ENCODE measurements at places on chromosomes 6 and 20.

DNA sequence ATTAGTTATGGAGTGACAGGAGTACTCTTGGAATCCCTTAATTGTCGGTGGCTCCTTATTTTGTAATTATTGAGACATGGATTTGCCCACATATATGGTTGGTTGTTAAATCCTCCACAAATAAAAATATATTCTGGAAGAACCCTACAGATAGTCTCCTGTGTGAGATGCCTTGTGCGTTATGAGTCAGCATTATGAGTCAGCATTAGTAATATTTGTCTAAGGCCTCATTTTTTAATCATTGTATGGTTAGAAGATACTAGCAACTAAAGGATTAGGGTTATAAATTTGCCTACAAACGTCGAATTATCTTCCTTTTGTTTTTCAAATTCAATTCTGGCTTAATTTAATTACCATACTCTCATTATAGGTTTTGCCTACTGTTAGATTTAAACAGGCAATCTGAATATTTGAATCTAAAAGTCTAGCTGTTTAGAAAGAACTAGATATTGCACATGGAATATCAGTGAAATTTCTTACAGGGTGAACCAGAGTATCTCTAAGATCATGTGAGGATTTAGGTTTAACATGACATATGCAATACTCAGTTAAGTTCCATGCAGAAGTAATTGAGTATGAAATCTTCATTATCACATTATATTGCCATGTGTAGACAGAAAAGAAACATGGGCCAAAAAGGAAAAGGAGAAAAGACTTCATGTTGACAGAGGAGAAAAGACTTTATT, 5.9 kb downstream of the C6orf58 start:
- DNase-seq = no peak

DNA sequence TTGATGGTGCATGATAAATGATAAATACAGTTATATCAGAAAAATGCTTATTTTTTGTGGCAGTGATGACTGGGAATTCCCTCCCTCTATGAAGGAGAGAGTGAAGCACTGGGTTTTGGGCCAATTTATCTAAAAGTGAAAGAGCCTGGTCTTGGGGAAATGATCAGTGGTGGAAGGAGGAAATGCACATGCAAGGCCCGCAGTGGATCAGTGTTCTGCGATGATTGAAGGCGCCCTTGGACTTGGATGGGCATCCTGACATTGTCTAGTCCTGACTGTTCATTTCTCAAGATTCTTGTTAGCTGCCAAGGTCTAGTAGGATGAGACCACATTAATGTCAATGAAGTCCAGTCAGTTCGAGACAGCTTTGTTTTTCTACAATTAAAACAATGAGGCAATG, 272.0 kb upstream of the SLC35B3 start:
- DNase-seq = no peak

DNA sequence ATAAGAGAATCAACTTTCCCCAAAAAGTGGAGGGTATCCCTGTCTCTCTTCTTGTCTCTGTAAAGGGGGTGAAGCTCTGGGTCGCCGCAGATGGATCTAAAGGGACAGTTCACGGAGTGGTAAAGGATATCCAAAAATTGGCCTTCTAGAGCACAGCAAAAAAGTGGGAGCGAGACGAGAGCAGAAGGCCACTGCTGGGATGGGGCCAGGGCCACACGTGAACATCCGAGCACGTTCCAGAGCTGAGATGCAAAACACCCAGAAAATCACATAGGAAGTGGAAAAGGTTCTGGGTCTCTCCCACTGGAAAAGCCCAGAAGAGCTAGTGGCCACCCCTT, 837 bp downstream of the TRAM2 start:
- no peak for DNase-seq

DNA sequence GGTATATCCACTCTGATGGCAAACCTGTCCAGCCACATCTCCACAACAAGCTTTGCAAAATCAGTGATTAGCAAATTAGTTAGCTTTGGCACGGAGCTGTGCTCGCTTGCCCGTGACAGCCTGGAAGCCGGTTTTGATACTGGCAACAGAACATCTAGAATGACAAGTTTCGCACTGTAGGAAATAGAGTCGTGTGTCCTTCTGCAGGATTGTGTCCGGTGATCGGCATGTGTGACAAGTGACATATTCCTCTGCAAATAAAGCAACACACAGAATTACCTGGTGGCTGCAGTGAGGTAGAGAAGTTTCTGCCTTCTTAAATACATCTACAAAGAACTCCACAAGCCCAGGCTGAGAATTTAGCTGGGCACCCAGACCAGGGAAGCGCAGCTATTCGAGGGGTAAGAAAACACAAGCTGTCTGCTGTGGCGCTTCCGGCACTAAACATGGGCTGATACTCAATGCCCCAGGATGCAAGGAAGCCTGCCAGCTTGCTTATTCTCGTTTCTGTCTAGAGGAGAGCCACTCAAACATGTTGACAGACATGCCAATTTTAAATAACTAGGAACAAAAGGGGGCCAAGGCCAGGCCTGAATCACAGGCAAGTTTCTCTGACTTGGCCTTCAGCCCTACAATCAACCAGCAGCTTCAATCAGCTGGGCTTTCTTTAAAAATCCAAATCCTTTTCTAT, 22.2 kb downstream of the EIF2S2 start:
- DNase-seq = no peak

DNA sequence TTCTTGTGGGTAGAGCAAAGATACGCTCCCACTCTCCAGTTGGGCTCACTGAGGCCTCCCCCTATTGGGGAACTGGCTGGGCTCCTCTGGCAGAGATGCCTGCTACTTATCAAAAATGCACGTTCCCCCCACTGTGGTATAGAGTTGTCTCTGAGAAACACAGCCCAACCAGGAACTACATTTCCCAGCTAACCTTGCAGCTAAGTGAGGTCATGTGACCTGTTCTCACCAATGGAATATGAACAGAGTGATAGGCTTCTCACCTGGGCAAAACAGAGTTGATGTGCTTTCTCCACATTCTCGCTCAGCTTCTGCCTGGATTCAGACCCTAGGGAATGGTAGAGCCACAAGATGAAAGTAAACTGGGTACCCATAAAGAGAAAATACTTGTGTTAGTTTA, 49.1 kb upstream of the PTPRT start:
- DNase-seq = no peak

GRCh38 chr20:9228774-9229450, 160.0 kb downstream of the PLCB4 start:
- DNase-seq = no peak

- peak; percentile 71 for DNase-seq
Measured at GRCh38 chr6:92810913-92811312, 608.4 kb downstream of the EPHA7 start.

- DNase-seq = no peak
Measured at GRCh38 chr6:6915219-6915618, 192.5 kb upstream of the RREB1 start.

DNA sequence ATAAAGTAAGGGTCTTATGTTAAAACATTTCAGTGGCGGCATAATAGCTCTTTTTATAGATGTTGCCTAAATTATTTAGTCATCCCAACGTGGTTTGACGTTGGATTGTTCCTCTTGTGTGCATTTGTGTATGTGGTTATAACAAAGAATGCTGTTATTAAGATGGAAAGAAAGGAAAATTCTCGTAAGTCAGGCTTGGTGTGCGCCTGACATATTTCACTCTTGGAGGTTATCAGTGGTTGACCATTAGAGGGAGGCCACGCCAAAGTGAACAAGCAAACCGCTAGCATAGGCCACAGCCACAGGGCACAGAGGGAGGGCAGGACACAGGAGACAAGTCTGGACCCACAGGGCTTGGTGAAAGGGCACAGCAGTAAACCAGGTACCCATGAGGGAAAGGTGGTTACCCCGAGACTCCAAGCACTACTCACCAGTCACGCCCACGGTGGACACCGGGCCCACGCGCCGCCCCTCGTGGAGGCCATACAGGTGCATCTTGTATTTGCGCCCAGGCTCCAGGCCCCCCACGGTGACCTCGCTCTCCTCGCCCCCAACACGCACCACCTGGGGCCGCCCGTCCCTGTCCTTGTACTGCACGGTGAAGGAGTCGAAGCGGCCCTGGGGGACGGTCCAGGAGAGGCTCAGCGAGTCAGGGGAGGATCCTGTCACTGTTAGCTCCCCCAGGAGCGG, 22.9 kb downstream of the CYP21A2 start:
- no peak for DNase-seq

DNA sequence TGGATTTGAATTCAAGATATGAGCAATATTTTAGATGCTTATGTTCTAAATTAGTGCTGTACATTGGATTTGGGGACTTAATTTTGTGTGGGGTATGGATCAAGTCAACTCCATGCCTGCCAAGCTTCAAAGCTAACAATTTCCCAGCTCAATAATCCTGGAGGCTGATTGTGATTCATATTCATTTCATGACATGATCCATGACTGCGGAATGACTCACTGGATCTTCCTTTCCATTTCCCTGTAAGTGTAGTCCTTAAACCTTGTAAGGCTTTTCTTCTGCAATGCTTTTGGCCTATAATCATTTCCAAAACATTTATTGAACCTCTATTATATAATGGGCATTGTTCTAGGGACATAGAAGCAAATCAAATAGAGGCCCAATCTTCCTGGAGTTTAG, 44.7 kb upstream of the CCN2 start:
- DNase-seq = no peak

DNA sequence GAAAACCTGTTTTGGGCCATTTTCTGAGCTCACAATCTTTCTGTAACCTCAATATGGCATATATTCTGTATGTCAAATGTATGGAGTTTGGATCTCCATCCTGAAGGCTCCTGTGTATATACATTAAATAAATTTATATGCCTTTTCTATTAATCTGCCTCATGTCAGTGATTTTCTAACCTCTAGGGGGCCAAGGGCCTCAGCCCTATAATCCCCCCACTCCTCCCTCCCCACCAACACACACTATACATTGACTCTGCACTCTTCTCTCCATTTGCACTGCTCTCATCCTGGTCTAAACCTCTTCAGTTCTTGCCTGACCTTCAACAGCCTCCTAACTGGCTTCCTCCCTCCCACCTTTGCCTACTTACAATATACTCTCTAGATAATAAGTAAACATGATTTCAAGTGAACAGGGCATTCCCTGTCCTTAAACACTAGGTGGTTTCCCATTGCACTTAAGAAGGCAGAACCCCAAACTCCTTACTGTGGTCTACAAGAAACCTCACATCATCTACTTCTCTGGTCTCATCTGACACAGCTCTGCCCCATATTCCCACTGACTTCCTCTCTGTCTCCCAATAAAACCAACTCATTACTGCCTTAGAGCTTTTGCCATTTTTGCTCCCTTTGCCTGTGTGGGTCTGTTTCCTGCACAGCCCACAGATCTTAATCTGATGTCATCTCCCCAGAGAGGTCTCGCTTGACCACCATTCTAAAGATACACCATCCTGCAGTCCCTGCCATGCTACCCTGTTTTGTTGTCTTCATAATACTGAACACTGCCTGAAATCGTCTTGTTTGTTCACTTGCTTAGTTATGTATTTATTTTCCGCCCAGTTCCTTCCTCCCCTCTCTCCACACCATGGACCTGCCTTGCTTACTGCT, 213.7 kb downstream of the SYNE1 start:
- no peak for DNase-seq

DNA sequence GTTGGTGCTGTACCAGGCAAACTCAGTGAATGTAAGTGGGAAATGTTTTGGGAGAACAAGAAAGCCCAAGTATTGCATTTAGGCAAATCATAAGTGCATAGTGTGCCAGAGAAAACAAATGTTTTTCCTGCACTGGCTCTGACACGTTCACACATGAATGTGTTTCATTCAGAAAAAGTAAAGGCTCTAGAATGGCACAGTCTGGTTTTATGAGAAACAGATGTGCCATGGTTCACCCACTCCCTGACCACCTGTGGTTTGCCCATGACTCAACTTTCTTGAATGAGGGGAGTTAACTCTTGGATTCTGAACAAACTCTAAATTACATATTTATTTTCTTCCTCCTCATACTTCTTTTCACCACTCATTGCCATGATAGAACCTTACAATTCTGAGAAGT, 126.9 kb downstream of the KCNQ5 start:
- DNase-seq = no peak

- no peak for DNase-seq
Measured at GRCh38 chr20:37869334-37869861, 33.5 kb upstream of the VSTM2L start.

GRCh38 chr6:82893889-82894652, 171.6 kb downstream of the UBE3D start:
- no peak for DNase-seq
